ENCODE measurements at places on chromosomes 1 and 21.

DNA sequence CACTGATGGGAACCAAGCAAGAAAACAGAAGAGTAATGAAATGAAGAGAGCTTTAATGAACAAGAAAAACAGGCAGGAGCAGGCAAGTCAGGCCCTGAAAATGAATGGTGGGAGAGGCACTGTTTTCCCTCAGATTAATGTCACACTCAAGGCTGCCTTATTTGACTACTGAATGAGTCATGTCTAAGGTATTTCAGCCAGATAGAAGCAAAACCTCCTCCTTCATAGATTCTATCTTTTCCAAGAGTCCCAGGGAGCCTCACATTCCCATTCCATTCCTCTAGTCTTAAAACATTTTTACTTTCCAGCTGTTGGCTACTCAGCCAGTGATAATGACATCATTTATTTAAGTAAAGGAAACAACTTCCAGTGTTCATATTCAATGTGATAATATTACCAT is 228.4 kb upstream of the NRIP1 start:
- DNase-seq = peak; percentile 96

DNA sequence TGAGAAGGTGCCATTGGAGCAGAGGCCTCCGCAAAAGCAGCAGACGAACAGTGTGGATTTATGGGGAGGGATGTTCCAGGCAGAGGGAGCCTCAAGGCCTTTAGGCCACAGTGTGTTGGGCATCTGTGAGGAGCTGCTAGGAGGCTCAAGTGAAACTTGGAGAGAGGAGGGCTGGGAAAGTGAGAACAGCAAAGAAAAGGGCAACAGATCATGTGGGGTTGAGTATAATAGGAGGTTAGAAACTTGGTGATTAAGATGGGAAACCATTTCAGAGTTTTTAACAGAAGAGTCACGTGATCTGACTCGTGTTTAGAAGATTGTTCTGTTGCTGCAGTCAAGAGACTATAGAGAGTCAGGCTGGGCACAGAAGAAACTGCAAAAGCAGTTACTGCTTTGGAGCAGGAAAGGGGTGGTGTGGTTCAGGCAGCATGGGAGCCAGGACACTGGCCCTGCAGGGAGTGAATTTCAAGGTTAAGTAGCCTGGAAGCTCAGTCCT is 277.0 kb downstream of the DISC1 start:
- DNase-seq = no peak

DNA sequence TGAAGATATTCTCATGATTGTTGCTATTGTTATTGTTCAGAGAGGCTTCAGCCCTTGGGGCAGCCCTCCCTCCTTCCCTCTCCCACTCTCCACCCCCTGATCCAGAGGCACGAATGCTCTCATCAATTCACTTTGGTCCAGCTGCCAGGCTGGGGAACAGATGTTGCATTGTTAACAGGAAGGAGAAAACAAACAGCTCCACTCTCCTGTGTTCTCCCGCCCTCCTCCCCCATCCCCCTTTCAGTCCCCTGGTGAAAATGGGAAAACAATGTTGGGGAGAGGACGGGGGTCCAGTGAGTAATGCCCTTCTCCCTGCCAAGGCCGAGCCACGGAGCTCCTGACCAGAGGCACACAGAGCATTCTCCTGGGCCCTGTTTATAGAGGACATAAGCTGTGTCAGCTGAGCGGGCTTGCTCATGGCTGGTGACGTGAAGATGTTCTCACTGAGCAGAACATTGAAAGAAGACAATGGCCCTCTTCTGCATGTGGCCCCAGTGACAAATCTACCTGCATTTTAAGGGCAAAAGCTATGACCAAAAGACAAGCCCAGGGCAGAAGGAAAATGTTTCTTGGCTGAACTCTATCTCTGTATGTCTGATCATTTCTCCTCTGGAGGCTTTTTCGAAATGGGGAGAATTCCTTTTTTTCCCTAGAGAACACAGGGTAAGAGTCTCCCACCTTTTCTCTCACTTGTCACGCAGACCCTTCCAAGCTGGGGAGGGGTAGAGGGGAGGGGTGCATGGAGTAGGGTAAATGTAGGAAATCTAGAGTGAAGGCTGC is 111.7 kb downstream of the GLUL start:
- DNase-seq = no peak

DNA sequence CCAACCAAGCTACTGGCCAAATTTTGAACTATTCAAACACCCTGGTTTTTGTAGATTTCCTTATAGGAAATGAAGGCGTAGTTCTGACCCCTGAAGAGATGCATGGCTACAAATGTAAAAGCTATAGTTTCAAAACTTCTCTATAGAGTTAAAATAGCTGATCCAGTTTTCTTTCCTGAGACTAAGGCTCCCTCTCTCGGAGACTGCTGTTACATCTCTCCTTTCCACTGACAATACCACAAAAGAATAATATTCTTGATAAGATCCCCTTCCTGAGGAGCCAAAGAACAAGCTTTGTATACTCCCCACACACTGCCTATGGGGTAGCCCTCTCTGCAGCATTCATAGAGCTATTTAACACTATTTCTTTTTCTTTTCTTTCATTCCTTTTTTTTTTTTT is 6.7 kb upstream of the CFAP126 start:
- DNase-seq = no peak

DNA sequence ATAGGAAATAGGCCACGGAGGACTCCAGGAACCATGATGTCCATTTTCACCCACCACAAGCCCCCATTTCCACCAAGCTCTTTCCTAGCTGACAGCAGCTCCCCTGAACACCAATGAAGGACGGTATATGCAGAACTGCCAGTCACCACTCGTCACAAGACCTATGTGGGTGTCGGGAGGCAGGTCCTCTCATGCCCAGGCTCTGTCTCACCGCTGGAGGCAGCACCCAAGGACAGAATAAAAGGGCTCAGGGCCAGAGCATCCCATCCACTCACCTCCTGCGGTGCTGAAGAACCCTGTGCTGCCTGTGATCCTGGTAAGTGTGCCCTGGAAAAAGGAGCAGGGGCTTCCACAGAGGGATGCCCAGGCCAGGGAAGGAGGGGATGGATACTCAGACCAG is at the start of gene LCE1F:
LCE1F (plus strand) TSS at position 266 of the 400 bp plus-strand sequence. CDS start 1,232 bp downstream, outside the sequence.
- DNase-seq = no peak

DNA sequence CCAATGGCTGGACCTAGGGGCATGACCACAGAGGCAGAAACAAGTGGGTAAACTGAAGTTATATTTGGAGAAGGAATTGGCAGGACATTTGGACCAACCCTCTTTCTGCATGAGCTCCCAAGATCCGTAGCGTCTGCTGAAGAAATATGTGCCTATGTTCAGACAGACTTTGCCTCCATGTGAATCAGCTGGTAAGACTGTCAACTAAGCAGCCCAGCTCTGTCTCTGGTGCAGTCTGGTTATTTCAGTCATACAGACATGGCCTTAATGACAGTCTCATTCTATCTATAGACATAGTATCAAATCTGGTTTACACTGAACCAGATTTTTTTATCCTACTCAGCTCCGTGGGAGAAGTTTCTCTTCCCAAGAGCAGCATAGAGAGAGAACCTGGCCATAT is 63.1 kb upstream of the PBX1 start:
- DNase-seq = no peak

GRCh38 chr1:206490771-206491405 is 16.4 kb upstream of the RASSF5 start:
- DNase-seq = peak; percentile 32

- no peak for DNase-seq
These were observed 105.9 kb upstream of the CDC42BPA start for GRCh38 chr1:227424159-227424680.

DNA sequence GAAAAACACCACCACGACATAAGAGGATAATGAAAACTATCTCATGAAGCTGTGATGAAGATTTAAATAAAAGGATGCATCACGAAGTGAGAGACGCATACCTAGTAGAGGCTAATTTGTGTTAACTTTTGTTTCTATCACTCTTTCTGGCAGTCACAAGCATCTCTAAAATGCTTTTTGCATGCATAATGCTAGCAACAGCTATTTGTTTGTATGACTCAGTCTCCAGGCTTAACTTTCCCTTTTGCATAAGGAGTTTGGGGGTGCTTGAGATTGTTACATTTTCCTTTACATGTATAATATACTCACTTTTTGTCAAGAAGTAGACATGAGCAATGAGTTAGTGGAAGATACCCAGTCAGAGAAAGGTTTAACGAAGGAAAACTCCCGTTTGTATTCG is 385.4 kb downstream of the DISC1 start:
- DNase-seq = peak; percentile 24

DNA sequence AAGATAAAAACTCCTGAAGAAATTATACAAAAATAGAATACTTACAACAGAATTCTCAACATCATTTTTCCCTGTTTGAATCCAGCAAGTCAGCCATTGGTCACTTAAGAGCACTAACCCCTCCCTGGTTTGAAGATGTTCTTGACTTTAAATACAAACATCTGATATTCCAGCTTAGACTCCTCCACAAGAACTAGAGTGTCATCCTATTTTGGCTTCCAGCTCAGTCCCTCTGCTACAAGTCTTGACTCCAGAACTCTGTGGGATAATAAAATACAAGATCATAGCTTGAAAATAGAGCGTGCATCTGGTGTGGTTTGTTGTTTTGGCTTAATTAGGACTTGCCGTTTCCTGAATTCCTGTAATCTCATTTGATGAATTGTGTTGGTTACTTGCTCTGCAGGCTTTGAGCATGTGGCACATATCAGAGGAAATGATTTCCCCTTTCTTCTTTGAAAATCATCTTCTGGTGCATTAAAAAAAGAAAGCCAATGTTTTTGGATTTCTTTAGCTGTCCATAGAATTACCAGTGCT is 63.7 kb upstream of the DPT start:
- peak; percentile 28 for DNase-seq

DNA sequence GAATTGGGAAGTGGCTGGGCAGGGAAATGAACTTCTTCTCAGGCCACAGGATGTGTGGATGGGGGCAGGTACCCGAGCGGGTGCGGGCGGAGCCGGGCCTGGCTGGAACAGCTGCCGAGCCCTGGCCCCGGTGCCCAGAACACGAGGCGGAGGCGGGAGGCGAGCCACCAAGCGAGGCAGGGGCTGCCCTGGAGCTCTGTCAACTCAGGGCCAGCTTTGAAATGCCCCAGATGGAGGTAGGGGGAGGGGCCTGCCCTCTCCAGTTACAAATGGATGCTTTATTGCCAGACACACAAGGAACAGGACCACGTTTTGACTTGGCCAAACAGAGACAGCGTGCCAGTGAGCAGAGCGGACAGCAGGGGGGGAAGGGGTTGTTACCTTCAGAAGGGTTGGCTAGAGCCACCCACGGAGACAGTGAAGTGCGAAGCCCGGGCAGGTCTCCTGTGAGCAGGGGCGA is 240.4 kb downstream of the SDCCAG8 start:
- peak; percentile 25 for DNase-seq

DNA sequence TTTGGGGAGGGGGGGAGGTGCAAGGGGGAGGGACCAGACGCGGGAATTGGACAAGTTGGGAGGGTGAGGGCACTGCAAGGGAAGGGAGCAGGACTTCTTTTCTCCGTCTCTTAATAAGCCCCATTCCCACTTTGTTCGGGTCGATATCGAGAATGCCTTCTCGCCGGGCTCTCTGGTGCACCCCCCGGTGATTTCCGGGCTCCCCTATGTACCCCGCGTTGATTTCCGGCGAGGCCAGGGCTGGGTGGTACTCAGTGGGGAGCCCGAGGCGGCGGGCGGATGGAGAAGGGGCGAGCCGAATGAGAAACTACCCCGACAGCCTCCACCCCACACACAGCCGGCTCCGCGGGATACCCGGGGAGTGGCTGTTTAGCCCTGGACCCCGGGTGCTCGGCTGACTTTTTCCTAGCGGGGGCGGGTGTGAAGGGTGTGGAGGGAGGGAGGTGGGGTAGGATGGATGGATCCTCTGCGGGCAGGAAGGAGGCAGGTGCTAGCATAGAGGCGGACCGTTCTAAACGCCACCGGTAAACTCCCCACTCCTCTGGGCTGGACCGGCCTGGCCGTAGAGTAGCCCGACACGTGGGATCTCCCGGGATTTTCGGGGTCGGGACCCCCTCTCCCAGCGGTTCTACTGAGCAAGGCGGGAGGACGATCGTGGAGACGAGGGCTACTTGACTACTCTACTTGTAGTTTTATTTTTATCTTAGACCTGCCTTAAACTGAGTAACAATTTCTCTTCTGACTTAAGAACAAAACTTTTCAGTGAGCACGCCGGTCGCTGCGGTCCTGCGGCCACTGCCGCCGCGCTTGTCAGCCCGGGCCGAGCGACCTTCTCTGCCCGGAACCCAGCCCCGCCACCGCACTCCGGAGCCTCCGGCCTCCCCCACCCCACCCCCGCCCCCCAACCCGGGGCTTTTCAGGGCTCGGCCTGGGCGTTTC is 1.0 kb downstream of the RNF220 start:
- no peak for DNase-seq

- DNase-seq = no peak
These were observed 12.1 kb downstream of the IL24 start for GRCh38 chr1:206909161-206909882.

- DNase-seq = no peak
These were observed 13.2 kb downstream of the ZMYND12 start for GRCh38 chr1:42442662-42443061.

DNA sequence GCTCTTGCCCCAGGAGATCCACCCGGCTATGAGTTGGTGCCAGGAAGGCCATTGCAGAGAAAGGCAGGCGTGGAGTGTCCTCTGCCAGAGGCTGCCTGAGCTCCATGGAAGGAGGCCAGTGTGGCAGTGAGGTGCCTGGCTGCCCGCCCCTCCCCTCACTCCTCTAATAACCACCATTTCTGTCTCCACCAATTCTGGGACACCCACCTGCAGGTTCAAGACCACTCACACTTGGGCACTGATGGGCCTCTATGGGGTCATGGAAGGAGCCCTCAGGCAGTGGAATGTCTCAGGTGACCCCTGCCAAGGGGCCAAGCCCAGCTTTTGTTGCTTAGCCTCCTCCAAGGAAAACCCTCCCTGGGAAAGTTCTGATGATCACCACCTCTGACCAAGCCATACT is 731.6 kb downstream of the MATN1 start:
- DNase-seq = no peak

GRCh38 chr1:56438901-56439551 is 140.3 kb downstream of the PLPP3 start:
- no peak for DNase-seq

DNA sequence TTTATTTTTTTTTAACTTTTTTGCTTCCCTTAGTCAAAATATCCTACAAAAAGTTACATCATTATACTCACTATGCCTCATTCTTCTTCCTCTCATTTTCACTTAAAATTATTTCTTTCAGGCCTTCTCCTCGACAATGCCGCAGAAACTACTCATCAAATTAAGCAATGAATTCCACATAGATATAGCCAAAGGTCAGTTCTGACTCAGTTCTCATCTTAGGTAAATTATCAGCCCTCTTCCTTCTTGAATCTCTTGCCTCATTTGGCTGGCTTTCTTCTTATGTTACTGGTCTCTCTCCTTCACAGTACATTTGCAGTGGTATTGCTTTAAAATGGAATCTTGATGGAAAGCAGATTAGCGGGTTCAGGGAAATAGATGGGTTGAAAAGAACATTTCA is 260.7 kb upstream of the BRINP3 start:
- DNase-seq = peak; percentile 40

DNA sequence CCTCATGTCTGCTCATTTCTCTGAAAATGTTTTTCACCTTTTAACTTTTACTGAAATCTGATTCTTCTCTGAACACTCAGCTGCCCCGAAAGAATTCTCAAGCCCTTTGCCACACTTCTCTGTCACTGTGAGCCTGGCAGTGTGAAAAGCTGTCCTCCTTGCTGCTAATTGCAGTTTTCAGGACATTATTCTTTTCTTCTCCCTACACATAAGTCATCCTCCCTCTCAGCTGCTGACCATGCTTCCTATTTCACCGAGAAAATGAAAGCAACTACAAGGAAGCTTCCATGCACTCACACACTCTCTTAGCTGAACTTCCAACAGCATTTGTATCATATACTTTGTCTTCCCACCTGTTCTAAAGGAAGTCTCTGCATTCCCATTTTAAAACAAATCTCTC is 15.8 kb downstream of the OLFM3 start:
- DNase-seq = no peak

All from fibroblast of lung (primary cell).